ENCODE measurements at places on chromosomes 11 and 22.

DNA sequence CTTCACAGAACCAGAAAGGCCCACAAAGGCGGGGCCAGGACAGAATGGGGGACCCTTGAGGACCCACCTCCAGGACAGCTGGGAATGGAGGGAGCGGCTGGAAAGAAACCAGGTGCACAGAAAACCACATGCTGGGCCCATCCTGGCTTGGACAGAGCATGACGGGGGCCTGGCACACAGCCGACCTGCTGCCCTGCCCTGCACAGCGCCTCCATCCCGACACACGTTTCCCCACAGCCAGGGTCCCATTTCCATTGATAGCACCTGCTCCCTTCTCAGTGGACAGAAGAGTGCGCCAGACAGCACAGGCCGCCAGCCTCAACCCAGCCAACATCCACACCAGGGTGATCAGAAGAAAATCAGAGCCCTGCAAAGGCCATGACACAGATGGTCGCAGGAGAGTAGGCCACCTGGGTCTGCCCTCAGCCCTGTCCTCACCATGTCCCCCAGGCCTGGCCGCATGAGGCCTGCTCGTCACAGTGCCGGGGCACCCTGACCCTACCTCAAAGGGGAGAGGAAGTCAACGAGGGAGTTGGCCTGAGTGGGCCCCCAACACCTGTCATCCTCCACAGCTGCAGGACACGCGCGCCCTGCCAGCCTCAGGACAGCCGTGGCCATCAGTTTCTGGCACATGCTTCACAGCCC, 28.1 kb downstream of the BRD1 start:
- no peak for DNase-seq

- no peak for DNase-seq
These were observed 60.7 kb upstream of the ALKBH3 start for GRCh38 chr11:43819926-43820325.

GRCh38 chr11:64854534-64855502, 10.4 kb upstream of the CDC42BPG start:
- DNase-seq, result no peak

- DNase-seq, result no peak
These were observed 85.2 kb upstream of the GRAMD1B start for GRCh38 chr11:123344790-123345357.

- no peak for DNase-seq
These were observed 70.4 kb downstream of the IGLL1 start for GRCh38 chr22:23509571-23510302.
